ENCODE measurements at places on chromosomes 2 and 18.

DNA sequence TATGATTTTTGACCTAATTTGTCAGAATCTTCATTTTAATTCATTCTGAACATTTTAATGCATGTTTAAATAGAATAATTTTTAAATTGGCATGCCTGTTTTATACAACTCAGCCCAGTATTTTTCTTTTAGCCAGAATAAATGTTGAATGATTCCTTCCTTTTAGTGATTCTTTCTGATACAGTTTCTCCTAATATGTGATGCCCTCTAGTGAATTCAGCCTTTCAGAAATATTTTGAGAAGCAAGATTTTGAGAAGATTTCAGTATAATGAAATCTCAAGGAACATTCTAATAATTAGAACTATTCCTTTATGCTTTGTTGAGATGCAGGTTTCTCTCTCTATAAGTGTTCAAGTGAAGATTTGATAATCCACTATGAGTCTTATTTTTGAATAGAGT, 28.5 kb downstream of the LCLAT1 start:
- H3K4me1 ChIP-seq, result no peaks in the 10 kb centered on the region
- no peak overlapping the region for H3K27ac ChIP-seq
- H3K4me3 ChIP-seq, result no peak overlapping the region
- H3K27me3 ChIP-seq, result no peaks in the 10 kb centered on the region

- no peak overlapping the region for H3K4me3 ChIP-seq
- no peak overlapping the region for H3K27ac ChIP-seq
- DNase-seq, result no peak
- peaks cover 53% of the 10 kb centered on the region for H3K36me3 ChIP-seq
- peaks cover 40% of the 10 kb centered on the region for H3K4me1 ChIP-seq
Observed at GRCh38 chr2:191384829-191385228, 139.6 kb downstream of the MYO1B start.

DNA sequence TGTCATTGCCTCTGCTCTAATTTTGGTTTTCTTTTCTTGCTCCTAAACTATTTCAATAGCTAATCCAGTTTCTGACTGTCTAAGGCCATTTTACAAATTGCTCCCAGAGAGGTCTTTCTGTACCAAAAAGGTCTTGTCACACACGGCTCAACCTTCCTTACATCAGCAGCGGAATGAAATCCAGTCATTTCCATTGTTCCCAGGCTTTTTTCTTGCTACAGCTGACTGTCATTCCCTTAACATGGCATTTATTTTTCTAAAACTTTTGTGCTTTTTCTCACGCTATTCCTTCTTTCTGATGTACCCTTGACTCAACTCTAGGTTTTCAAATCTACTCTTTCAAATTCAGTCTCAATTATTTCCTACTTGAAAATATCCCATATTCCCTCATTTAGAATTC, 24.3 kb downstream of the FAM171B start:
- no peaks in the 10 kb centered on the region for H3K4me1 ChIP-seq
- no peak for DNase-seq
- no peak overlapping the region for H3K4me3 ChIP-seq
- H3K36me3 ChIP-seq, result no peaks in the 10 kb centered on the region

- H3K36me3 ChIP-seq, result no peaks in the 10 kb centered on the region
- peaks cover 9% of the 10 kb centered on the region for H3K4me1 ChIP-seq
- H3K27me3 ChIP-seq, result no peaks in the 10 kb centered on the region
- H3K27ac ChIP-seq, result peak within 1 kb of the TSS; percentile 72
Observed at GRCh38 chr2:46296840-46297545, at the start of gene EPAS1. Gene EPAS1 (plus strand): TSS chr2:46297407. CDS start chr2:46297912, 505 bp downstream.

DNA sequence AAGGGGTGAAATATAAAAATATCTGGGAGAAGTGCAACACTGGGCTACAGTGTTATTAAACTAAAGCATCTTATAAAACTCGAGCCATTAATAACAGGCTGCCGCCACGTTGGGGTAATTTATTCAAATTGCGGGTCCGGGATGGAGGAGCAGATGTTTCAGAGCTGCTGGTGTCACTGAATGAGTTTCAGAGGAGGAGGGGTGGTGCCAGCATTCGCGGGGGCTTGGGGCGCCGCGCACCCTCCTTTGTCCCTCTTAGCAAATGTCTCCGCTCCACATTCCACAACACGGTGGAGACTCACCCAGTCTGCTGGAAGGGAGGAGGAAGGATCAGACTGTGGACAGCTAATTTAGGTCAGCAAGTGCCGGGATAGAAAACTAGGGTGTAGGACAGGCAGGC, 260.5 kb downstream of the CELF4 start:
- DNase-seq, result no peak
- H3K36me3 ChIP-seq, result no peaks in the 10 kb centered on the region
- no peaks in the 10 kb centered on the region for H3K27me3 ChIP-seq
- no peak overlapping the region for H3K27ac ChIP-seq
- H3K4me1 ChIP-seq, result no peaks in the 10 kb centered on the region

DNA sequence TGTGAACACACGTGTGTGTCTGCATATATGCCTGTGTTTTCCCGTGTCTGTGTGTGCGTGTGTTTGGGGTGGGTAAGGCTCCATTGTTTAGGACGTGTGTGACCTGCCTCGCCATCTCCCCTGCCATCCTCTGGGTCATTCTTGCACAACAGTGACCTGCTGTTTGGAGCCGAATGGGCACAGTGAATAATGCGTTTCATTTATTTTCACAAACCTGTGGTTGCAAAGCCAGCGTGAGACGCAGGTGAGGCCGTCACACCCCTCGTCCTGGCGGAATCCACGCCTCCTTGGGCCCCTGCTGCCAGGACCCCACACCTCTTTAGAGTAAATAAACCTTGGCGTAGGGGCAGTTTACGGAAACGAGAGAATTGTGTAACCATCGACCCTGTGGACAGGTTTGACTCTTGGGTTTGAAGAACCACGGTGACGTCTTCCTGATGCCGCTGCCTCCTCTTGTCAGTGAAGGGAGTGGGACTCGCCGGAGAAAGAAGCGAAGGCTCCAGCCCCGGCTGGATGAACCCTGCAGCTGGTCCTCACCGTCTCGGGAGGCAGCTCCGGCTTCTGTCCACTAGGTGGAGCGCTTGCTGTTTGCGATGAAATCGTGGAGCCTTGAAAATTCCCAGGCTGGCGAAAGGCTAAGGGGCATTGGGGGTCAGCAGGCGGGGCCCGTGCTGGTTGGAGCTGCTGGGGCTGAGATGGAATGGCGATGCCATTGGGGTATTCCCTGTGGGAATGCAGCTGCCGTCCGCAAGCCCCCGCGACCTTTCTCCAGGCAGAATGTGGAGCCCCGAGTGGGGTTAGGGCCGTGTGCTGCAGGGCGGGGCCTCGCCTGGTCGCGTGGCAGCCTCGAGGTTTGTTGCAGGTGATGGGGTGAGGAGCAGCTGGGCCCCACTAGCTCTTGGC, 81.1 kb downstream of the RTP5 start:
- no peaks in the 10 kb centered on the region for H3K4me1 ChIP-seq
- H3K4me3 ChIP-seq, result peak overlapping the region; percentile 15
- H3K36me3 ChIP-seq, result no peaks in the 10 kb centered on the region
- no peak overlapping the region for H3K27ac ChIP-seq
- H3K27me3 ChIP-seq, result no peaks in the 10 kb centered on the region
